ENCODE measurements at places on chromosomes 12 and 14. TPM values are rescaled to one million over a fixed set of nuclear protein-coding genes. Genes with fewer than 3 reads are reported as not detected.

Gene IGF1
- total RNA-seq = 14.0 TPM

DNA sequence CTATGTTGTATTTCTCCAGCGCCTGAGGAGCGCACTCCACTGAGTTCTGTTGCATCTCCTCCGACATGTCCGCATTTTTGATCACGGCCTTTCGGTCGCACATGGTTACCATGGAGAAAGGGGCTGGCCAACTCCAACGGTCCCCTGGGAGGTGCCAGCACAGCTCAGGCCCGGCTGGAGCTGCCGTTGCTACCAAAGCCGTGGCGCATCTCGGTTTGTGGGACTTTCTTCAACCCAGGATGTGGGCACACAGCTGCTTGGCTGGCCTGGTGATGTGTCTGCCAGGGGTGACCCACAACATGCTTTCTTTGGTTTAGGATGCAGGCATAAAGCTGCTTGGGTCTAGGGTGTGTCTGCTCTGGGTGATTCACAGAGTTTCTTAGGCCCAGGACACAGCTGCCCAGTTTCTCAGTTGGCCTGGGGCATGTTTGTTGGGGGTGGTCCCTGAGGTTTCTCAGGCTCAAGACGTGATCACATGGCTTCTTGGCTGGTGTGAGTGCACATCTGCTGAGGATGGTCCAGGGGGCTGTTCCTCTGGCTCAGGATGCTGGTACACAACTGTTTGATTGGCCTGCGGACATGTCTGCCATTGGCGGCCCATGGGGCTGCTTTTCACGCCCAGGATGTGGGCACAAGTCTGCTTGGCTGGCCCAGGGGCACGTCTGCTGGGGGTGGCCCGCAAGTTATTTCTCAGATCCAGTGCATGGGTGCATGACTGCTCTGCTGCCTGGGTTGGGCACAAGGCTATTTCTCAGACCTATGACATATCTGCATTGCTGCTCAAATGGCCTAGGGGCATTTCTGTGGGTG, 25.9 kb upstream of the GTF2A1 start:
- no peak for DNase-seq

GRCh38 chr12:43730283-43730682, 28.3 kb downstream of the PUS7L start:
- no peak for DNase-seq

GRCh38 chr12:24470050-24470449, 478.9 kb downstream of the BCAT1 start:
- DNase-seq = no peak

Gene CMA1
- total RNA-seq = 0.69 TPM

Gene ACSS3
- 19.2 TPM for total RNA-seq

Gene CIDEB
- total RNA-seq = 7.9 TPM

- no peak for DNase-seq
These were observed 855.6 kb upstream of the TMEM132C start for GRCh38 chr12:127411166-127411915.

Gene APOLD1
- 21.2 TPM for total RNA-seq

GRCh38 chr12:6273541-6274230, 36.8 kb upstream of the PLEKHG6 start:
- DNase-seq = peak; percentile 50

- DNase-seq = no peak
These were observed 62.3 kb downstream of the UNC79 start for GRCh38 chr14:93493054-93493453.

Gene RDH16
- 0.69 TPM for total RNA-seq

DNA sequence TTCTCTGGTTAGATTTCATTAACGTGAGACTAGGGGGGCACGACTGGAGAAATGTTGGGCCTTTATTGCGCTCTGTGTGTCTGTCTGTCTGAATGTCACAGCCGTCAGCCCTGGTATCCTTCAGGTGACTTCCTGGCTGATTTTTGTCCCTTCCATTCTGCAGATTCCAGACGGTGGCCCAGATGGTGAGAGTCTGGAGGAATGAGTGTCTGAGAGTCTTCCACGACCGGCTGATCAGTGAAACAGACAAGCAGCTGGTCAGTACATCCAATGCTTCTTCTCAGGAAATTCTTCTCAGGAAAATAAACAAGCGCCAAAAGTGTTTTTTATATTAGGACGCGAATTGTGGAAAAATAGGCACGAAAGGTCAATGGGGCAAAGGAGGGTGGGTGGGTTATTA, 93.5 kb downstream of the CCDC92 start:
- DNase-seq = no peak

DNA sequence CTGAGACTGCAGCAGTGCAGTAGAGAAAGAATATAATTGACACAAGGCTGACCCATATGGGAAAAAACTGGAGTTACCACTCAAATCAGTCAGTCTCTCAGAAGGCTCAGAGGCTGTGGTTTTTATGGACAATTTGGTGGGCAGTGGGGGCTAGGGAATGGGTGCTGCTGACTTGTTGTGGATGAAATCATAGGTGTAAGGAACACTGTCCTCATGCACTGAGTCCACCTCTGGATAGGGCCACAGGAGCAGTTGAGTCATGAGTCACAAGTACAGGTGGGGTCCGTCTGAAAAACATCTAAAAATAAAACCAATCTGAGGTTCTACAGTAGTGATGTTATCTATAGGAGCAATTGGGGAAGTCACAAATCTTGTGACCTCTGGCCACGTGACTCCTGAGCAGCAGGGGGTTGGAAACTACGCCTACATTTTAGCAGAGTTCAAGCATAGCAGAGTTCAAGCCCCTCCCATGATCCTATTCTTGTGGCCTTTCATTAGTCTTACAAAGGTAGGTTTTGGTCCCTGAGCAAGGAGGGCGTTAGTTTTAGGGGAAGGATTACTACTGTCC, 18.1 kb upstream of the SGPP1 start:
- no peak for DNase-seq

GRCh38 chr12:99915251-99916082, 69.3 kb downstream of the ANKS1B start:
- no peak for DNase-seq

GRCh38 chr14:94313991-94314655, 9.0 kb downstream of the SERPINA6 start:
- DNase-seq = no peak

- no peak for DNase-seq
These were observed 28.3 kb downstream of the MLXIP start for GRCh38 chr12:122106843-122107242.

Gene HOXC9
- 4.0 TPM for total RNA-seq

Gene PARPBP
- 10.2 TPM for total RNA-seq

DNA sequence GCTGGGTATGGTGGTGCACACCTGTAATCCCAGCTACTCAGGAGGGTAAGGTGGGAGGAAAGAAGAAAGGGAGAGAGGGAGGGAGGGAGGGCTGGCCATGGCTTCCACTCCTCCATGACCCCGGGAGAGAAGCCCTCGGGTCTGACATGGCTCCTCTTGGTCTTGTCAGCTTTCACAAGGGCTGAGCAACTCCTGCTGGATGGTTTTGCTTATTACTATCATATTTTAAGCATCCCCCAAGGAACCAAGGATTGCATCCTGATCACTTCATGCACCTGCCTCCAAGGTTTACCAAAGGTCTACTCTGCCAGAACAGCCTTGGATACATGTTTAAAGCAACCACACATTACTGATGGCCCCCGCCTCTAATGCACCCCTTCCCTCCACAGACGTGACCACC, 28.0 kb upstream of the NCOR2 start:
- no peak for DNase-seq

Gene PARP11
- total RNA-seq = 5.2 TPM

DNA sequence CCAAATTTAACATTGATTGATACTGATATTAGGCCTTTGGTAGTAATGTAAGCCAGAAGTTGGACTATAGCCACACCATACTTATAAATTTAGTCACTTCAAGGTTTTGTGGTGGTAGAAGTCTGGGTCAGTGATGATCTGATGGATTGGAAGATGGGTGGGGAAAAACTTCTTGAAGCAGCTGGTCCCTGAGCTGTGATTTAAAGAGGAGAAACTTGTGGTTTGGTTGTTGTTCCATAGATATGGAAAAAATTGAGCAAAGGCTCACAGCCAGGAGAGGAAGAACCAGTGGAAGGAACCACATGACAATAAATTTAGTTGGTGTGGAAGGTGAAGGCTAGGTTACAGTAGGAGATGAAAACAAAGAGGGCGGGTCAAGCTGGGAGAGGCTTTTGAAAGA, 26.1 kb downstream of the PTHLH start:
- DNase-seq = no peak

DNA sequence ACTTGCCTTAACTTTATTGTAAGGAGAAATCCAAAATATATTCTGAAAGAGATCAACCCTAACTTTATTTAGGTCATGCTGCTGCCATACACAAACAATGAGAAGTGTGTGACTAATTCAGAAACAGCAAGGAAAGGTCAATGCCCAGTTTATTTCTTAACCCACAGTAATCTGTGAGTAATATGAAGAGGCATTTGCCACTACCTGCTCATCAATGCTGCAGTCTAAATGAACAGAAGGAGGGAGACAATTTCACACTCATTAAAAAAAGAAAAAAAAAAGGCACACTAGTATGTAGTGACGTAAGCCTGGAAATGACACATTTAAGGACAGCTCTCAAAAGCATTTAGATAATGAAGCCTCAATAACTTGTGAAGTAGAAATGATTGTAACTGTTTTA, 90.5 kb upstream of the FOXN3 start:
- no peak for DNase-seq

DNA sequence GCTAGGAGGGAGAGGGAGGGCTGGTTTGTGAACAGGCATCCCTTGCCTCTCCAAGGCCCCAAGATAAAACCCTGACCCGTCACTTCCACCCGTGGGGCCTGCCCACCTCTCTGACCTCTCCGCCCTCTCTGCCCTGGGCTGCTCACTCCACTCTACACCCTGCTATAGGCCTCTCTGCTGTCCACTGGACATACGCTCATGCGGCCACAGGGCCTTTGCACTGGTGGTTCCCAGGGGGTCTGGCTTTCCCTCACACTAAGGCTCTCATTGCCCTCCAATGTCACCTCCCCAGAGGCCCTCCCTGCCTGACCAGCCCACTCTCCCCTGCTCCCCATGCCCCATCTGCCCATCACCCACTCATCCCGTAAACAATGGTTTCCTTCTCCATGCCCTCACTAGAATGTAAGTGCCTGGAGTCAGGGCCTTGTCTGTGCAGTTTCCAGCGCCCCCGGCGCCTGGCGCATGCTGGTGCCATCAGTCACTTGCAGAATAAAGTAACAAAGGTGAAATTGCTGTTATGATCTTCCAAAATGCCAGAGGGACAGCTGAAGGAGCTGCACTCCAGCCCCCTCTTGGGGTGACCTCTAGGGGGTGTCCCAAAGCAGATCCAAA, 73.6 kb downstream of the RFLNA start:
- no peak for DNase-seq

Gene PPFIA2
- 1.6 TPM for total RNA-seq

Gene TSHR
- total RNA-seq = 2.9 TPM

GRCh38 chr12:92304371-92305055, 158.9 kb upstream of the BTG1 start:
- peak; percentile 24 for DNase-seq

DNA sequence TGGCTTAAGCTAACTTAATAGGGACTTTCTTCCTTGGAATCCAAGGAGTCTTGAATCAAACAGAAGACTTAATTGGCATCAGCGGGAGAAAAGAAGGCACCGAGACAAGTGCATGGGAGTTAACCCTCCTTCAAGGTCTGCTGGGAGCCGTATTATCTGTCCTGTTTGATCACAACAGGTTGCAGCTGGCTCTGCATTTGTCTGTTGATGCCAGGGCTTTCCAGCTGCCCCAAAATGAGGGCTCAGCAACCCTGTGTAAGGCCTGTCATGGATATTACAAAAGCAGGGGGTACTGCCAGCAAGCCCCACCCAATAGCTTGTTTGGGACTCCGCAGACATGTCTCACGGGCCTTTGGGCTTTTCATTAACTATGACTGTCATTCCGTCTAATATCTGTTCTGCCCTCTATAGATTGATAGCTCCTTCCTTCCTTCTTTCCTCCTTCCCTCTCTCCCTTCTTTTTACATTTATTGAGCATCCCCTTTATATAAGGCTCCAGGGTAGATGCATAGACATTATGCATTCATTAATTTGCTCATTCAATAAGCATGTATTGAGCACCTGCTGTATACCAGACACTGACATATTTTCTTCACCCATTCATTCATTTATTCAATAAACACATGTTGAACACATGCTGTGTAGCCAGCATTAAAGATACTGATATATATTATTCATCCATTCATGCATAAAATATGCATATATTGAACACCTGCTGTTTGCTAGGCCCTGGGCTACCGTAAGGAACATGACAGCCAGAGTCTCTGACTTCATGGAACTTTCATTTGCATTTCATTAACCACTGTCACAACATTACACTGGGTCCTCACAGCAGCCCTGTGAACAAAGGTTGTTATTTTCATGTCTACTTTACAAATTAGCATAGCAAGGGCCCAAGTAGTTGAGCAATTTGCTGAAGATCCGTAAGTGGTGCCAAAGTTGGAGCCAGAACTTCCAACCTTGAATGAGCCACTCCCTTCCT, 56.2 kb downstream of the SVOP start:
- DNase-seq = no peak

- no peak for DNase-seq
These were observed 24.9 kb downstream of the LGALS3 start for GRCh38 chr14:55153951-55154350.

GRCh38 chr12:116882742-116883141, 1.5 kb upstream of the HRK start:
- DNase-seq = no peak

Gene FOXN4
- 0.10 TPM for total RNA-seq

DNA sequence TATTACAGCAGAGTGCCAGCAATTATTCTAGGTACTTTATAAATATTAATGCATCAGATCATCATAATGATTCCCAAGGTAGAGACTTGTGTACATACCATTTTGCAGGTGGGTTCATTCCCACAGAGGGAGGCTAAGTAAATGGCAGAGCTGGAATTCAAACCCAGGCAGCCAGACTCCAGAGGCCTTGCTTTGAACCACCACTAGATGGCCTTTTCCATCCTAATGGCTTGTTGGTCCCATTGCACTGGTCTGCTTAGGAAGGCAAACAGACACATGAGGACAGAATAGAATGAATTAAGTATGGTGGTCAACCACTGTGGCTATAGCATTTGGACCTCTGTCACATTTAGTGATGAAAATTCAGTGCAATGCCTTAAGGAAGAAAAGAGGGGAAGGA, 158.7 kb downstream of the METTL25 start:
- DNase-seq = no peak

Gene KRT82
- 15.8 TPM for total RNA-seq

Gene PDE3A
- 14.4 TPM for total RNA-seq

Gene TMTC1
- 21.9 TPM for total RNA-seq

Gene GPR135
- total RNA-seq = 3.2 TPM

Gene OR6C2
- not detected for total RNA-seq

- DNase-seq = peak; percentile 31
These were observed 1196.5 kb downstream of the GALC start for GRCh38 chr14:86796221-86797074.

Gene MORN3
- total RNA-seq = 0.59 TPM

Data from skin of body (tissue), 3 donors.